ENCODE measurements at places on chromosomes 1 and 21.
A peak's percentile ranks its signal among the peaks of the same experiment; 100 is the strongest.

- no peak for DNase-seq
Observed at GRCh38 chr1:25523542-25523941, 19.9 kb upstream of the LDLRAP1 start.

DNA sequence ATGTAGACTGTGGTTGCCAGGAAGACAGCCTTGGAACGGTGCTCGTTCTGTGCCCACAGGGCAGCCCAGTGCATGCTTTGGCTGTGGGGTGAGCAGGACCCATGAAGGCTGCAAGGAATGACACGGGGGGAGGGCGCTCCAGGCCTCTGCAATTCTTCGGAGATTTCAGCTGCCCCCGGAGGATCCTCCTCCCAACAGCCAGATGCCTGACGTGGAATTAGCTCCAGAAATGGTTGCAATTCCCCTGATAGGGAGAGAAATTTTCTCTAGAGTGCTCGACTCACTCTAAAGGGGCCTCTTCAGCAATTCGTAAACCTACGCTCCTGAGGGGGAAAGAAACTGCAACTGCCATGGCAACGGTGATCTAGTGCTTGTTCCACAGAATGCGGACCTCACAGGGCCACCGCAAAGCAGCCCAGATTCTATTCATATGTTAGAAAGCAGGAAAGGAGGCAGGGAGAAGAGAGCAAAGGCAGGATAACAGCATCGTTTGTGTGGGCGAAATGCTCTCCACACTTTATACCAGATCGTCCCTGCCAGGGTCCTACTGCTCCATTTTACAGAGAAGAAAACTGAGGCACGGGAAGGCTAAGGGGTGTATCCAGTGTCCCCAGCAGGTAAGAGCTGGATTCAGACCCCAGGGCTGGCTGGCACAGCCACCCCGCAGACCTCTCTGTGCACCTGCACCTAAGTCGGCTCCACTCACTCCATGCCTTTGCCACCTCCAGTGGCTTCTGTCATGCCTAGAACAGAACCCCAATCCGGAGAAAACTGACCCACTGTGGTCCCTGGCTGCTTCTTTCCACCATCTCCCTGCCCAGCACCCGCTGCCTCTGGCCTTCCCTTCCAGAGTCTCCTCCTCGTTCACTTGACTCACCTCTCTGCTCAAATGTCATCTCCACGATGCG, 11.9 kb upstream of the PDE9A start:
- no peak for DNase-seq

DNA sequence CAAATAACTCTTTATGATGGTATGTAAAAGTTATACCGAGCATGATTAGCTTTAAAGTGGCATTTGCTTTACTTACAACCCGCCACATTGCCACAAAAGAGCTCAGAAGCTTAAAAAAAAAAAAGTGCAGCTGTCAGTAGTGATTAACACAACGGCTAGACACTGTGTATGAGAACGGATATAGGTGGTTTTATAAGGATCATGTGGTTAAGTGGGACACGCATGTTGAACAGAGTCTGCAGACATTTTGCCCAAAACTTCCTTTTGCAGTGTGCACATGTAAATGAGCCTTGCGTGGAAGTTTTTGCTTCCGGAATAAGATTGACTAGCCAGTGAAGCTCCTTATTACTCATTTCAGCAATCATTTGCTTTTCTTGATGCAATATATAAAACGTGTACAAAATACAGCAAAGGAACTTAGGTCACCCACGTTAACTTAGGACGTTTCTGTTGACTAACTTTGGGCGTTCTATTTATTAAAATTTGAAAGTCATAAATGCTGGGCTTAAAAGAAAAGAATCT, 58.7 kb upstream of the RGS1 start:
- DNase-seq: no peak

DNA sequence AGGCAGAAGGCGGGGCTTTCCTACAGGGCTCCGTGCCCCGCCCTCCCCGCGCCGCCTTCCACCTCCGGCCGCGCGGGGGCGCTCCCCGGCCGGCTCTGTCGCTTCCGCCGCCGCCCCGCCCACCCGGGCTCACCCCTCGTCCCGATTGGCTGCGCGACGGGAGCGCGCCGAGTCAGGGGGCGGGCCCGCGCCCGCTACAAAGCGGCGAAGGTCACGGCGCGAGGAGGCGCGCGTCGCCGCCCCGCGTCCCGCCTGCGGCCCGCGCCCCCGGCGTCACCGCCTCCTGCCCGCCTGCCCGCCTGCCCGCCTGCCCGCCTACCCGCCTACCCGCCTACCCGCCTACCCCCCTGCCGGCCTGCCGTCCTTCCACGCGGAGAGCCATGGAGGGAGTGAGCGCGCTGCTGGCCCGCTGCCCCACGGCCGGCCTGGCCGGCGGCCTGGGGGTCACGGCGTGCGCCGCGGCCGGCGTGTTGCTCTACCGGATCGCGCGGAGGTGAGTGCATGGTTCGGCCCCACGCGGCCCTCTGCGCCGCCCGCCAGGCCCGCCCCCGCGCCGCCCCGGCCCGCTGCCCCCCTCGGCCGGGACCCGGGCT, at the start of gene TMEM201:
TSS of gene TMEM201 (plus strand) at position 361 of the 593 bp plus-strand sequence. CDS start at position 381, 20 bp downstream.
- peak; percentile 91 for DNase-seq

GRCh38 chr21:42597487-42598158, 55.8 kb upstream of the PDE9A start:
- no peak for DNase-seq

DNA sequence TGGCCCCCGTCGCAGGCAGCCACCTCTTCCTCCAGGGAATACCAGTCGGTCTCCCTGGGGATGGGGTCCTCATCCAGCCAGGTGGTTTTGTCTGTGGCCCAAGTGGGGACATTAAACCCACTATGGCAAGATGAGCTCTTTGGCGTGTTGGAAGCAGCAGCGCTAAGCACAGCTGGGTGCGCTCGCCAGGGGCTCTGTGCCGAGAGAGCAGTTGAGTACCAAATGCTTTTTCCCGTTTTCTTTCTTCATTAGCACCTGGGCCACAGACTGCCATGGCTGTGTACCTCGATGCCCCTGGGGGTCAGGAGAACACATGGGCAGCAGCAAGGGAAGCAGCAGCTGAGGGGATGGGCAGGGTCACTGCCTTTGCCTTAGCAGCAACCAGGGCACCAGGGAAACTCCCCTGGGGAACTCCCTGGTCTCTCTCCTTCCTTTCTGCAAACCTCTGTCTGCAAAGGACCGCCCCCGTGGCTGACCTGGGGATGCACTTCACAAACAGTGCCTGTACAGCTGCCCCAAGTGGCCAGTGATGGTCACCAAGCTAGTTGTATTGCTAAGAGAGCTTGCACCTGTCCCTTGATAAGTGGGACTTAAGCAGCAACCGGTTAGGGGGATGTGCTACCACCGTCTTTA, 31.1 kb downstream of the EDARADD start:
- peak; percentile 21 for DNase-seq

- DNase-seq: no peak
Observed at GRCh38 chr1:245606157-245606725, 451.5 kb downstream of the KIF26B start.

- no peak for DNase-seq
Observed at GRCh38 chr1:184691719-184692324, 62.8 kb downstream of the EDEM3 start.

DNA sequence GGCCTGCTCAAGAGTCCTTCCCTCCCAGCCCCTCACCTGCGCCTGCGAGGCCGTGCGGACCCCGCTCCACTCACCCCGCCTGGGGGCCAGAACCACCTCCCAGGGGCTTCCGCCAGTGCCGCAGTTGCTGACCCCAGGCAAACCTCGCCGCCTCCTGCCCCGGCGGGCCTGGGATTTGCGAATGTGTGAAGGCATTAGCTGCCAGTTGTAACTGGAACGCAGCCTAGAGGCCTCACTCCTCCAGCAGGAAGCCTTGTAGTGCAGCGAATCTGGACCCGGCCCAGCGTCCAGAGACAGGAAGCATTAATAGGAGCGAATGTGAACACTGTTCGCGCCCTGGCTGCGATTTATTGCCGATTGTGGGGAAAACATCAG, 140.9 kb upstream of the ARHGEF16 start:
- DNase-seq: peak; percentile 93

- no peak for DNase-seq
Observed at GRCh38 chr1:33237579-33237978, 18.7 kb upstream of the ZNF362 start.

DNA sequence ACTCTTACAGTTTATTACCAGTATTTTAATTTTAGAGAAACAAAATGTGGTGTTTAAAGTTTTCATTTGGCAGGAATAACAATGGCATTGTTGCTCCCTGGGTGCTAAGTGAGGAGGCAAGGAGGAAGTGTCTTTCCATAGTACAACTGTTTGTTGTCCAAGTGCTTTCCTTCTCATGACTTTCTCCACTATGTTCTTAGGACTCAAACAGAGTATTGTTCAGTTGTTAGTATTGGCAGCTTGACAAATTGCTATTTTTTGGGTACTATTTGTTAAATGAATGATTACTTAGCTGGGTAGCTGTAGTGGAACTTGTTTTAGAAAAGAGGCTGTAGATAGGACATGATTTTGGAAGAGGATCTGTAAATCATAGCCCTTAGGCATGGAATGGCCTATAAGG, 7.5 kb downstream of the OTUD3 start:
- no peak for DNase-seq

DNA sequence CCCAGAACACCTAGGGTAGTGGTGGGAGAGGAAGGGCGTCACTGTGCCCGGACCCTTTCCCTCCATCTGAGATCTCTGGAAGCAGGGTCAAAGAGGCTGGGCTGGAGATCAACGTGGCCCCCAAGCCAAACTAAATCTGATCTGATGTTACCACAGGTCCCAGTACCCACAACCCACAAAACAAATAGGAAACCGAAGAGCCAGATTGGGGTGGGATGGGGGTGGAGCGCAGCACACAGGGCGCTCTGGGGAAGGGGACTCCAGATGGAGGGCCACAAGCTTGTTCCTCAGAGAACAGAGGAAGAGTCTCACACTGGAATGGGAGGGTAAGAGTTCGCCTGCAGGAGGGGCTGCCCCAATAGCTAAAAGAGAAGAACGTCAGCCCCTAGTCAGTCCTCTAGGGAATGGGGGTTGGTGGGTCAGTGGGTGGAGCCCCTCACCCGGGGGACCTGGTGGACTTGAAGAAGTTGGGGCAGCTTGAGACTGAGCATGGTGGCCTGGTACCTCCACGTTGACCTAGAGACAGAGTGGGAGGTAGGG, 1.5 kb downstream of the PAQR6 start:
- no peak for DNase-seq

DNA sequence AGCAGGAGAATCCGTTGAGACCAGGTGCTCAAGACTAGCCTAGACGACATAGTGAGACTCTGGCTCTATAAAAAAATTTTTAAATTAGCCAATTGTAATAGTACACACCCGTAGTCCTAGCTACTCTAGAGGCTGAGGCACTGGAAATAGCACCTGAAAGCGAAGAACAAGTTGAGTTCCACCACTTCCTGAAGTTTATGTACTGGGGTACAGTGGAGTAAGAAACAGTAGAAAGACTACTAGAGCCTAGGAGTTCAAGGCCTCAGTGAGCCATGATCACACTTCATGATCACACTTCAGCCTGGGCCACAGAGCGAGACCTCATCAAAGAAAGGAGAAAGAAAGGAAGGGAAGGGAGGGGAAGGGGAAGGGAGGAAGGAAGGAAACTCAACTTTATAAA, 19.8 kb downstream of the RSBN1 start:
- DNase-seq: no peak

DNA sequence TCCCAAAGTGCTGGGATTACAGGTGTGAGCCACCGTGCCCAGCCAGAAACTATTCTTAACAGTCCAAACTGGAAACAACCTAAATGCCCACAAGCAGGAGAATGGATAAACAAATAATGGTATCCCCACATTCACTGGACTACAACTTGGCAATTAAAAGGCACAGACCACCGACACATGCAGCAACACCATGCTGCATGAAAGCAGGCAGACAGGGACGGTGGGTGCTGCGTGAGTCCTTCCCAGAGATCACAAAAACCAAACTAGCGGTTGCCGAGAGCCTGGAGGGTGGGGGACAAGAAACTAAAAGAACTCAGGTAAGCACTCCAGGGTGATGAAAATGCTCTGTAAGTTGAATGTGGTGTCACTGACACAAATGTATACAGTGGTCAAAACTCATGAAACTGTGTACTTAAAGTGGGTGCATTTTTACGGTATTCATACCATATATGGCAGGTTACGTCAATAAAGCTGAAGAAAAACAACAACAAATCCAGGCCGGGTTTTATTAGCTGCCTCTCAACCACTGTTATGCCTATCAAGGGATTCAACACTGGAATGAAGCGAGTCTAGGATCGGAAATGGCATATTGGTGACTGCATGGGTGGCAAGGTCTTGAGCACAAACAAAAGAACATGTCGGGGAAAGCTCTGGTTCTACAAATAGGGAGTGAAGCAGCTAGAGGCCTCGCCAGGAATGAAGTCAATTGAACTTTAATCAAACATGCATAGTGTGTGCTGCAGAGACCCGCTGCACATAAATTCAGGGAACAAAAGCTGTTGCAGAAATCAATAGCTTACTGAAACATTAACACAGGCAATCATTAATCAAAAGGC, 52.4 kb downstream of the SLC45A1 start:
- peak; percentile 31 for DNase-seq

DNA sequence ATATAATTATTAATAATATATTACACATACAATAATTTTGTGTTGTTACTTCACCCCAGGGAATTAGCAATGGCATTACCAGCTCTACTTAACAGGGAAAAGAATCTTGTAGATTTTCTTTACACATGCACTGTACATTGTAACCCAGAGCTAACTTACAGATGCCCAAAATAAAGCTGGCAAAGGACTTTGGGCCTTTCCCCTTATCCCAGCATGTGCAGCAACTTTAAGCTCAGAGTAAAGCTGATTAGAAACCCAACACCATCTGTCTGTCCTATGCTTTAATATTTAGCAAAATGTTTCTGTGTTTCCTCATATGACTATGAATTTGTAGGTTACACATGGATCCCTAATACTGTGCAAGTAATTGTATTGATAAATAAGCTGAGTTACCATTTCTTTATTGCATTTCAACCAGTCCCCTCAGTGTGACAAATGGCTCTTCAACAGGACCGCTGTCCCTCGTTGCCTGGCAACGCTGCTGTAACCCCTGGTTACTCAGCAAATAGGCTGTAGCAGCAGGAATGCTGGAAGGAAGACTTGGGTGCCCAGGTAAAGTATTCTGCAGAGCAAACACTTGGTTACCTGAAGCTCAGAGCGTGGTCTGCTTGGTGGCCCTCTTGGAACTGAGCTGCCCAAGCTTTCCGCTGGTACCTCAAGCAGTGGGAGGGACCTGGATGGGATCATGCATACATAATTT, at the start of gene USH2A:
TSS of gene USH2A (minus strand) at position 628 of the 700 bp plus-strand sequence. CDS start 1,112 bp downstream, outside the sequence.
- no peak for DNase-seq

GRCh38 chr1:196449460-196449859, 158.8 kb downstream of the KCNT2 start:
- no peak for DNase-seq

DNA sequence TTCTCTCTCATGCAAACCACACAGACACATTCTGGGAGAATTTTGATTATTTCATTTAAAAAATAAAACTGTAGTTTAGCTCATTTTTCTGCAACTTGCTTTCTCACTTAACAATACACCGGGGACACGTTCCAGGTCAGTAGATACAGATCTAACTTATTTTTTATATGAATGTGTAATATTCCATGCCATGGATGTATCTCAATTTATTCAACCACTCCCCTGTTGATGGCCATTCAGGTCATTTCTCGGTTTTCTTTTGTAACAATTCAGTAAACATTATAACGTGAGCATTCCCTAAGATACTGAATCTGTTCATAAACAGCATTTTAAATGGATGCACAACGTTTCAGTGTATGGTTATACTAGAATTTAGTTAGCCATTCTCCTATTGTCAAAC, 64.7 kb downstream of the CSMD2 start:
- DNase-seq: no peak

All from coronary artery (tissue), 2 donors.